ENCODE measurements at places on chromosomes 5 and 9.

DNA sequence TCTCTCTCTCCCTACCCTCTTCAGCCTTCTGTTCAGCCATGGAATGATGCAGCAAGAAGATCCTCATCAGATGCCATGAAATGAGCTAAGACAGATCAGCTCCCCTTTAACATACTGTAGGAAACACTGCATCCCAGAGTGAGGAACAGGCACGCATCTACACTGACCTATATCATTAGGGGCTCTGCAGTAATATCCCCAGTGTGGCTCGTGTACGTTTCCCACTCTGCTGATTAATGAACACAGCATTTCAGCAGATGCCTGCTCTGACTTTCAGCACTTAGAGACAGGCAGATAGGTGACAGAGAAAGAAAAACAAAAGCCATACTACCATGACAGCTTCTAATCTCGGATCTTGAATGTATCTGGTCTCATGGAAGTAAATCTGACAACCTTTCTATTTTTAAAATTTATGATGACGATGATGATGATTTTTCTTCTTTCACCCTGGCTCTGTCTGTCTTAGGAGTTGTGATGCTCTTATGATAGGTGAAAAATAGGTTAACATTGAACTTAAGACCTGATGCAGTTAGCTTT, 750.3 kb downstream of the CDH12 start:
- no peak for DNase-seq

DNA sequence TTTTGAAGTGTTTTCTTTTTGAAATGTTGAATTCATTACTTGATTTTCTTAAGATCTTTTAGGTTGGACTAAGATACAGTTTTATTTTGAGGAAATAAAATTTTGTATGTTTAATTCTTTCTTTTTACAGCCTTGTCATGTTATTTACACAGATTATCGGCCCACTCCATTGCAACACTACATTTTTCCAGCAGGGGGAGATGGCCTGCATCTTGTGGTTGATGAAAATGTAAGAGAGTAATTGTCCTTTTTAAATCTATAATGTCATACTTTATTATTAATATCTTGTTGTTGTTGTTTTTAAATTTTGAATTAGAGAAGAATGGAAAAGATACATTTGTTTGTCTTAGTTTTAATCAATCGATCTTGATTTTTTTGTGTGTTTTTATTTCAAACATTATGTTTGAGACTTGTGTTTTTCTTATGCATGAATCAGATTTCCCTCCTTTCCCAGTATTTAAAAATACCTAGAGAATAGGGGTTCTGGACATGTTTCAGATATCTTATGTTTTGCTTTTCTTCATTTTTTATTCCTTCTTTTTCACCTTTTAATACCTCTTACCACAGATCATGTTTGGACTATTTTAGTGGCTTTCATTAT, 36.7 kb downstream of the MTREX start:
- no peak for DNase-seq

- no peak for DNase-seq
Measured at GRCh38 chr5:159518371-159518770, 188.1 kb upstream of the IL12B start.

DNA sequence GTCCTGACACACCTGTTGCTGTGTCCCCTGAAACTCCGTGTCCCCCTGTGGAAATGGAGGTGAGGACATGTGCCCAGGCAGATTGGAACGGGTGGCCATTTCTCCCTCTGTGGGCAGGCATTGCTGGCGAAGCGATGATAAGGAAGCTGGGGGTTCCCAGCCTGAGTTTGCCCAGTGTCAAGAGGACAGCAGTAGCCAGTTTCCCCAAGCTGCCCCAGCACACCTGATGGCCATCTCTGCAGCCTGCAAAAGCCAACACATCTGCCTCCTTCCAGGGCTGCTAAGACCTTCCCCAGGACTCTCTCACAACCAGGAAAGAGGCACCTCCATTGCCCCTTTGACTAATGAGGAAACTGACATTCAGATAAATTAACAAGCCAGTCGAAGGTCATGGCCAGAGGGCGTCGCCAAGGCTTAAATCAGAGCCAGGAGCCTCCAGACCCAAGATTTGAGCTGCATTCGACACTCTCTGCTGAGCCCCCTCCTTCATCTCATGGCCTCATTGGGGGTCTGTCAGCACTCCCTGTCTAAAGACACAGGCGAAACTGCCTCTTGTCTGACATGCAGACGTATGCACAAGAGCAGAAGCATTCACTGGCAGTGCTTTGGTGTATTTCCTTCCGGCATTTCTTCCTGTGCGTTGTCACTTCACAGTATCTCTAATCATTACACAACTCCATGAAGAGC, 10.4 kb upstream of the WNK2 start:
- DNase-seq, result no peak

- DNase-seq, result no peak
Measured at GRCh38 chr5:1479581-1480188, 34.4 kb upstream of the SLC6A3 start.

- no peak for DNase-seq
Measured at GRCh38 chr5:82738681-82739269, 338.4 kb downstream of the TMEM167A start.

DNA sequence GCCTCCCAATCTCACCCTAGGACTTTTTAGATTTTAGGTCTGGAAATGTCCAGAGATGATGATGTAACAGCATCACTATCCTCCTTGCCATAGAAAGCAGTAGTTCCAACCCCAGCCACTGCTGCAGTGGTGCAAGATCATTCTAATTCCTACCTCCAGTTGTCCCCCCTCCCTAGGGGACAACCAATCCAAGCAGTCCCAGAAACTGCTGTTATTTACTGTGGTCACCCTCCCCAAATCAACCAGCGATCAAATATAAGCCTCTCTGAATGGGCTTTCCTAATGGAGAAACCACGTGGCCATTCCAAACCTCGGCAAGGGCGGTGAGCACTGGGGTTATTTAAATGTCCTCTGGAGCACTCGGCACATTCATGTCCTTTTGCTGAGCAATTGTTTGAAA, 159.8 kb downstream of the SLF1 start:
- no peak for DNase-seq

GRCh38 chr5:154478224-154478565, at the start of gene HAND1:
Gene HAND1, minus strand, starts transcription at chr5:154478227. Its CDS starts 219 bp downstream, at chr5:154478008.
- no peak for DNase-seq

GRCh38 chr9:122398371-122398924, 27.6 kb downstream of the PTGS1 start:
- no peak for DNase-seq

DNA sequence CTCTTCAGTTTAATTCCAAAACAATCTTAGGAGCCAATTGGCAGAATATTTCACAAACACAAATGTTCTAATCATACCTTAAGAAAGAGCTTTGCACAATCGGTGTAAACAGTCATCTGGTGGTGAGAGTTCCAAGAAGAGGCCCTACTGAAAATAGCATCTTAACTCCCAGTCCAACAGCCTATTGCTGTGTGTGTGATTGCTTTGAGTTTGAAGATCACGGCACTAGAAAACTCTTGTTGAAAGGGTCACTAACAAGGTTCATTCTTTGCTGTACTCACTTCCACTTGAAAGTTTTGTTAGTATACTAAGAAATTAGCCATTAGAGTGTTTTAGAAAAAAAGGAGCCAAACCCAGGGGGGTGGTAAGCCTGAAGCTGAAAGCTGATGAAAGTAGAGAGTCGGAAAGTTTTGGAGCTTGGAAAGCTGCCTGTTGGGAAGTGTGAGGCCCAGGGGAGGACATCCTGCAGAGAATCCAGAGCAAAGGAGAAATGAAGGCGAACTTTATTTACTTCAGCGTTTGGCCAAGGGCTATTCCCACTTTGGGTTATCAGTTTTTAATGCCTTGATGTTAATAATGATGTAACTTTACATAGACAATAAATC, 180.3 kb upstream of the GHR start:
- DNase-seq, result no peak

- DNase-seq, result no peak
Measured at GRCh38 chr9:89985068-89985467, 380.3 kb downstream of the GADD45G start.

- no peak for DNase-seq
Measured at GRCh38 chr9:136678624-136679023, 8.6 kb downstream of the AGPAT2 start.

DNA sequence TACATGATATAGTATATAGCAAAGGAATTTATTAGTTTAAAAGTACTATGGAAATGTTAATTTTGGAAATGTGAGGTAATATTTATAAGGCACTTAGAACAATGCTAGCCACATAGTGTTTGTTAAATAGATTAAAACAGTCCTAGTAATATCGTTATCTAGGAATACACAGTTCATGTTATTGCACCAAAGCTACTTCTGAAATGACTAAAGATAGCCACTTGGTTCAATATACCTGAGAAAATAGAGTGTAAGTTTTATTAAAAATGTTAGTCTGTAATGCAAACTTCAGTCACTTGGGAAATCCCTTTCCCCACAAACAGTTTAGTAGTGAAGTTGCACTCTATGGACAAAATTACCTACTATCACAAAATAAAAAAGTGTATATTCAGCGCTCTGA, 15.4 kb upstream of the F2R start:
- no peak for DNase-seq

DNA sequence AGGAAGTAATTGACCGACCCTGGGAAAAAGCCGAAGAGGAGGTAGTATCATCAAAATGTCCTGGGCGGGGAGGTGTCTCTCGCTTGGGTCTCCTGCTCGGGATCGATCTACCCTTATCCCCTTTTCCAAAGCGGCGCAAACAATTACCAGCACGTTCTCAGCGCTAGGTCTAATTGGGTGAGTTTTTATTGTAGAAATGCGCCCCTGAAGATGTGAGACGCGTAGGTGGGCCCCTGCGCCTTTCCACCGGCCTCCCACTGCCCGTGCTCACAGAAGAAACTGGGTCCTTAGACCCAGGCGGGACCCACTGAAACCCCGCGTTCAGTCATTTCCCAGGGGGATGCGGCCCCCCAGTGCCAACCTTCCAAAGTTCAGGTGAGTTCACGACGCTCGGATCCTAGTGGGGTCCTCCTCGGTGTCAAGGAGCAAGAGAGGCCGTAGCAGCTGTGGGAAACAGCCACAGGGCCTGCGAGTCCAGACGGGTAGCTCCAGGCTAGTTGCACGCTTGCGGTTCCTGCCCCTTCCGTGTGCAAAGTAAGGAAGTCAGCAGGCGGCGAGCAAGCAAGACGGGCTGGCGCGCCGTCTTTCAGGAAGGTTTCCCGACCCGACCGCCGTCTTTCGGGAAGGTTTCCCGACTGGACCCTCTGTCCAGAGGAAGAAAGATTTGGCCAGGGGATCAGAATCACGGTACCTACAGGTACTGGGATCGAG, 1.5 kb downstream of the SMIM32 start:
- DNase-seq, result no peak

All from suprapubic skin (tissue), 4 donors.